Activated T-helper 1 cell treated with Interleukin-2 at 50 U/mL for 16 hours (primary cell): ENCODE measurements at places on chromosomes 5 and 9.

DNA sequence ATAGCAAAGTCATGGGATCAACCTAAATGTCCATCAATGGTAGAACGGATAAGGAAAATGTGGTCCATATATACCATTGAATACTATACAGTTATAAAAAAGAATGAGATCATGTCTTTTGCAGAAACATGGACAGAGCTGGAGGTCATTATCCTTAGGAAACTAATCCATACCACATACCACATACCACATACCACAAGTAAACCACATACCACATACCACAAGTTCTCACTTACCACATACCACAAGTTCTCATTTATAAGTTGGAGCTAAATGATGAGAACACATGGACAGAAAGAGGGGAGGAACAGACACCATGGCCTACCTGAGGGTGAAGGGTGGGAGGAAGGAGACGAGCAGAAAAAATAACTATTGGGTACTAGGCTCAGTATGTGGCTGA is 154.6 kb upstream of the GHR start:
- no peak for DNase-seq

GRCh38 chr5:125970631-125971307 is 452.4 kb upstream of the GRAMD2B start:
- no peak for DNase-seq

DNA sequence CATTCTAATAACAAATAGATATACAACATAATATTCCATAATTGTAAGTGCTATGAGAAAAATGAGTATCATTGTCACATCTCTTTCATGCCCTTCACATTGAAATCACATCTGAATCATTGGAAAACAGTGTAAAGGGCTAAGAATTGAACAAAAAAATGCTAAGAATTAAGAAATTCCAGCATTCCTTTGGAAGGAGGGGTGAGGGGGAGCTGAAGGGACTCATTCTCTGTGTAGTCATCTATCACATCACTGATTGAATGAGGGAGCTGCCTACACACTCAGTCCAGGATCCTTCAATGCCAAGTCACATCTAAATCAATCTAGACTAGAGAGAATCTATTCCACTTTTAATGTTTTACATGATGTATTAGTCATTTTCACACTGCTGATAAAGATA is 286.6 kb downstream of the DTWD2 start:
- no peak for DNase-seq

DNA sequence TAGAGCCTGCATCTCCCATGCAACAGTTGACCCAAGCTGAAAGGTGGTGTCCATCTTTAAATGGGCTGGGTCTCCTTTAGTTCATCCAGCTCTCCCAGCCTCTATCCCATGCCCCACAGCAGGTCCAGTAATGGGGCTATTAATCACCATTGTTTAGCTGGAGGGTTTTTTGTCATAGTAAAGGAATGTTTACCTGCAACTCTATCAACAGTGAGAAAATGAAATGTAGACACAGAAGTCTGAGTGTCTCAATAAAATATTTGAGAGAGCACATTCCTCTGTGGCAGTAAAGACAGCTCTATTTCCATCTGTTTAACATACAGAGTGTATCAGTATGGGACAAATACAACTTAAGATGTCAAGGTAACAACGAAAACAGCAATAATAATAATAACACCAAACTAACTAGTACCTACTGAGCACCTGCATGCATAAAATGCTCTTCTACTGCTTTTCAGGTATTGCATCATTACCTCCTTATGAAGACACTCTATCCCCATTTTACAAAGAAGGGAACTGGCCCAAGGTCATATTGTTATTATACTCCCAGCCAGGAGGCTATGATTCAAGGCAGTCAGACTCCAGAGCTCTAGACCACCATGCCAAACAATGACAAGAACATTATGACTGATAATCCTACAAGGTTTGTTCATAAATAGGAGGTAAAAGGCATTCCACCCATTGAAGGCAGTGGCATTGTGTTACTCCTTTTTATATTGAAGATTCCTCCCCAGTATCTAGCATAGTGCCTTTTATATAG is 21.0 kb upstream of the C5orf58 start:
- DNase-seq: no peak

DNA sequence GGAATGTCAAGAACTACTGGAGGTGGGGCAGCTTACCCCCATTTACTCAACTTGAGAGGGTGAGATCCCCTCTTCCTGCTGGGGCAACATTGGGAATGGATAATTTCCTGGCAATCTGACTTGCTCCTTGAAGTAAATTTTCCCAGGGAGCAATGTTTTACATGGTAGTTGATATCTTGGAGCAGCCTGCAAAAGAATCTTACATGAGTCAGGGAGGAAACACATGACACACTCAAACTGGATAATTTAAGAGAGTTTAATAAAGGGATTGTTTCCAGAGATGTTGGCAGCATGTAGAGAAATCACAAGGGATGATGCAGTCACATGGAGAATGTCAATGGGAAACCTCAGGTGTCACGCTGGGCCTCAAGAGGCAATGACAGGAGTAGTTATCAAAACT is 212.5 kb downstream of the GAS1 start:
- DNase-seq: no peak

GRCh38 chr5:31301833-31302232 is 108.3 kb downstream of the CDH6 start:
- no peak for DNase-seq

GRCh38 chr5:55624841-55625588 is 87.1 kb downstream of the SLC38A9 start:
- no peak for DNase-seq

GRCh38 chr5:147554261-147554817 is 44.5 kb upstream of the DPYSL3 start:
- no peak for DNase-seq

DNA sequence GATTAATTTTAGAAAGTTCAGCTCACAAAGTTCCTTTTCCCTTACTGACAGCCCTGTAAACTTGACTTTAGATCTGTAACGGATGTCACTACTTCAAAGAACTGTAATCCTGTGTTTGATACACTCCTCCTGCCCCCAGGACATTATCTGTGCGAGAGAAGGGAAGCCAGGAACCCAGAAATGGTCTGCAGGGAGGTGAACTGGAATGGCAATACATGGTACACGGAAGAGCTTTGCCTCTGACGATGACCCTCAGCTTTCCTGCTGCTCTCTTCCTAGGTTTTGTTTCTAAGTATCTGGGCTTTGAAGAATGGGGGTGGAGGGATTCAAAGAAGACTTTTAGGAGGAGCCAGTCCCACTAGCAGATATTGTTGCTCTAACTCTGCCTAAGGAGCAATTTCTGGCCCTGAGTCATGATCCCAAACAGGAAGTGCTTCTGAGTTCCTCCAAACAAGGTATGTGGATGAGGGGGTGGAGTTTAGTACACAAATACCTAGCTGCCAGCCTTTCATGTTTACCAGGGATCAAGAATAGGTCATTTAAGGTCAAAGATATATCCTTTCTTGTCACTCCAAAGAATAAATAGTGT is 43.4 kb upstream of the TMC1 start:
- no peak for DNase-seq

DNA sequence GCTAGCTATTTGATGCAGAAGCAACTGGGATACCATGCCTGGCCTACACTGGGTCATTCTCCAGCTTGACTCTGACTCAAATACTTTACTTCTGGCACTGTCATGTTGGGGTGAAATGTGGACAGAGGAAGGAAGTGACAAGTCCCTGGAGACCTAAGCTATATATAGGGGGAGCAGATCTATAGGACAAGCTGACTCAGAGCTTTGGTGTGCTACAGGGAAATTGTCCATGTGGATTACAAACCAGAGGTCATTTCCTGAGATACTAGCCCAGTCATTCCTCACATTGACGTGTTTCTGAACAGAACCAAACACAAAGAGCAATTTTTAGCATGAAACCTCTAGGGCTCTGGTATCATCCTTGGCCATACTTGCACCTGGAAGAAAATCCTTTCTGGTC is 531.6 kb upstream of the CLINT1 start:
- no peak for DNase-seq

- no peak for DNase-seq
Measured at GRCh38 chr9:13755551-13755950, 476.1 kb upstream of the MPDZ start.

DNA sequence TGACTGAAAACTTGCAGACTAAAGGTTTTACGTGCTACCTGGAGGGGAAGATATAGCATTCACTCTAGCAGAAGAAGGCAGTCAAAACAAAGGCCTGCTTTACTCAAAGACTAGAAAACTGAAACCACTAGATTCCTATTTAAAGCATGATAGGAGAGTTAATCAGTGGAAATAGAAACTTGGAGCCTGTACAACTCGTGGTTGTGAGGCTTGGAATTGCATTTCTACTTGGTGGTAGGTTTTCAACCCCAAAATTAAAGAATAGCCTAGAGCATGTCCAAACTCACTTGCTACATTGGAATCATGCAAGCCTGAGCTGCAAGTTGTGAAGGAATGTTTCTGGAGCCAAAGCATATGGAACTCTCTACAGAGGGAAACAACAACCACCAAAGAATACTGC is 1526.4 kb upstream of the NUDT12 start:
- no peak for DNase-seq

DNA sequence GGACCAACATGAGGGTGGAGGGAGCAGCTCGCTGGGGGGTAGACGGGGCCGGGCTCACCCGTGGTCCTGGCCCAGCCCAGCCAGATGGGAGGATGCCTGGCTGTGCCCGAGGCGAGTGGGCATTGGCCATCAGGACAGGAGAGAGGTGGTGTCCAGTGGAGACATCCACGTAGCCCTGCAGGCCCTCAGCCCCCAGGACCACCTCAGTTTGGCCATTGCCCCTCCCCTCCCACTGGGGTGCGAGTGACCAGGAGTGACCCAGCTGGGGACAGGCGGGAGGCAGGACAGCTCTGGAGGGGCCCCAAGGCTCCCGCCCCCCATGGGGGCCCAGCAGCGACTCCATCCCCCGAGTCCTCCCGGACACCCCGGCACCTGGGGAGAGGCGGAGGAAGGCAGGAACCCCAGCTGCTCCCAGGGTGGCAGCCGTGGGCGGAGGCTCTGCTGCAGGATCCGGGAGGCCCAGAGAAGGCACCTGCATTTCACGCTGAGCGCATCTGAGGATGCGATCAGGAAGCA is 8.3 kb downstream of the NOXA1 start:
- DNase-seq: no peak

DNA sequence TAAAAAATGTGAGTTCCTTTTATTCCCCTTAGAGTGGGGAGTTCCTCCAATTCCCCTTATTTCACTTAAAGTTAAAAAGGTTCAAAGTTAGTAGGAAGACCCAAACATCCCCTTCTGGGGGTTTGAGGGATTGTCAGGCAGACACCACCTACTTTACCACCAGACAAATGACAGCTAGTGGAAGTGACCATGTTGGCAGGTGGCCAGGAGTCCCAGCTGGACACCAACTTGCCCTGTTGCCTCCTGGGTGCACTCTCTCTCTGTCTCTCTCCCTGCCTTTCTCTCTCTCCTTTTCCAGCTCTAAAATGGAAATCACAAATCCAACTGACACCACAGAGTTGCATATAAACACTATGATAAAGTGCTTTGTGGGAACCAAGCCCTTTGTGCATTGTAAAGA is 307.7 kb upstream of the TLE4 start:
- no peak for DNase-seq

DNA sequence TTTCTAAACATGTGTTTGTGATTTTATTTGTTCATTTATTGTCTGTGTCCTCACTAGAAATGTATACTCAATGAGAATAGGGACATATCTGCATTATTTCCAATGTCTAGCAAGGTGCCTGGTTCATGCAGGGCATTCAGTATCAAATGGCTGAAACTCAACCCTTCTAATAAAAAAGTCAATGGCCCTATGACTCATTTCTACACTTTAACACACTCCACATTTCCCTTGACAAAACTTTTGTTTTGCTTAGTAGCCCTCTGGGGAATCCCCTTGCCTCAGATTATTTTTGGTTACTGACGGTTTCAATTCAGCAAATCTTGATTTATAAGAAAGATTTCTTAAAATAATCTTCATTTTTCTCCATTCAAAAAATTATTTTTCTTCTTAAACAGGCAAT is 206.0 kb upstream of the DMRTA1 start:
- no peak for DNase-seq

GRCh38 chr5:172798422-172799215 is 27.6 kb upstream of the DUSP1 start:
- no peak for DNase-seq

- DNase-seq: no peak
Measured at GRCh38 chr5:2136728-2137333, 254.1 kb upstream of the IRX4 start.

DNA sequence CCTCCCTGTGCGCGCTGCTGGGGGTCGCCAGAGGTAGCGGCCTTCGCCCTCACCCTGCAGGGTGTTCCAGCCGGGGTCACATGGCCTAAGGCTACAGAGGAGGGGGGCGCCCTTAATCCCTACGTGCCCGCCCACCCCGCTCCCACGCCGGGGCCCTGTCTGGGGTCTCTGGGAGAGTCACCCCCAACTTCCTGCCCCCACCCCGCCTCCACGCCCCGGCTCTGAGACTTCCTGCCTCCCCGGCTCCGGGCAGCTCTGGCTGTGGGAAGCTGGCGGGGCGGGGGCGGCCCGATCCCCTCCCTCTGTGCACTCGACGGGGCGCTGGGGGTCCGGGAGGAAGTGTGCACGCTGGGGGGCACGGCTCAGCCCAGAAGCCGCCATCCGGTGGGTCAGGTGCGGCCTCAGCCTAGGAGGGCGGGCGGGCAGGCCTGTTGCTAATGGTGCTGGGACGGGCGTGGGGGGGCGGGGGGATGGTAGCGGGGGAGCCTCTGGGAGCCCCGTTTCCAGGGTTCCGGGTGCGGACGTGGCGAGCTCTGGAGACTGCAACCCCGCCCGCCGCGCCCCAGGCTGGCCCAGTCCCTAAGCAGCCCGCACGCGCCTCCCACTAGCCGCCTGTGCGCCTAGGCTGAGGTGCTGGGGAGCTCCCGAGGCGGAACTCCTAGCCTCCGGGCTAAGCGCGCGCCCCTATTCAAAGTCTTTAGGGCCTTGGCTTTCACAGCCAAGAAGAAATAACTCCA is 61.6 kb downstream of the CXXC5 start:
- DNase-seq: no peak

DNA sequence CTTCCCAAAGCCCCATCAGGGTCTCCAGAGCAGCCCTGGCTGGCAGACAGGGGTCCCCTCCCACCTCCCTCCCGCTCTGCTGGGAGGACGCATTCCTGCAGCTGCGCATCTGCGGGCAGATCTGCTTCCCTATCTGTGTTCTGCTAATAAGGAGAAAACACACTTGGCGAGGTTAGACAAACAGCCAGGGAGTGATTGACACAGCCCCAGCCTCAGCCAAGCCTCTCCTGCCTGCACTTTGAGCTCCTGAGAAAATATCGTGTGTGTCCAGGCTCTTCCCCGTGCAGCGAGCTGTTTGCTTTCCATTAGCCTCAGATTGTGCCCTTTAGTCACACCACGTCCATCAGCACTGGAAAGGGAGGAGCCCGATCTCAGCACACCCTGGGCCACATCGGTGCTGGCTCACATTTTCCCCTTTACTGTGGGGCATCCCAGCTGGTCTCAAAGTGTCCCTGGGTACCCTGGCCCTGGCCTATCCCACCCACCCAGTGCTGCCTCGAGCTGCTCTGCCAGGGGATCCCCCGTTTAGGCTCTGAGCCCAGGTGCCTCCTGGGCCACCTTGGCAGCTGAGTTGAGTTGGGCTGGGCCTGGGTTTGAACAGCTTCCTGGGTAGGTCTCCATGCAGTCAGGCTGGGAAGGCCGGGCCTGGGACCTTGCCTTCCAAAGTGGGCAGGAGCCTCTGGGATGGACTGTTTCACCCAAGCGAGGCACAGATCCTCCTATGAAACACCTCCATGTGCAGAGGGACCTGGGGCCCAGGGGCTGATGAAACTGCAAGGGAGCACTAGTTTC is 61.1 kb downstream of the BARX1 start:
- no peak for DNase-seq
